ENCODE measurements at places on chromosomes 12 and 14.

- DNase-seq, result no peak
These were observed 122.0 kb upstream of the ATXN7L3B start for GRCh38 chr12:74415633-74416032.

DNA sequence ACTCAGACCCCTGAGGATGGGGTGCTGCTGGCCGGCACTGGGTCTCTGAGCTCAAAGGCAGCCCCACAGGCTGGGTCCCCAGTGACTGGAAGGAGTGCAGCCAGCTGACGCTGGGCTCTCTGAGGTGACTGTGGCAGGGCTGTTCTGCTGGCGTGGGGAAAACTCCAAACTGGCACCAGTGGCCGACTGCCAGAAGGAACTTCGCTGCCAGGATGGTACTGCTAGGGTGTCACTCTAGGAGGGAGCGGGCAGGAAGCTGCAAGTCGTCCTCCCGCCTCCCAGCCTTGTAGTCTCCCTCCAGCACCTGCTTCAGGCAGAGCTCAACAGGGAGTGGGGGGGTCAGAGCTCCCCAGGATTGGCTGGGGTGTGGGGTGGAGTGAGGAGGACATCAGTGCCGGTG lies 41.3 kb downstream of the CDC42BPB start:
- DNase-seq, result no peak

DNA sequence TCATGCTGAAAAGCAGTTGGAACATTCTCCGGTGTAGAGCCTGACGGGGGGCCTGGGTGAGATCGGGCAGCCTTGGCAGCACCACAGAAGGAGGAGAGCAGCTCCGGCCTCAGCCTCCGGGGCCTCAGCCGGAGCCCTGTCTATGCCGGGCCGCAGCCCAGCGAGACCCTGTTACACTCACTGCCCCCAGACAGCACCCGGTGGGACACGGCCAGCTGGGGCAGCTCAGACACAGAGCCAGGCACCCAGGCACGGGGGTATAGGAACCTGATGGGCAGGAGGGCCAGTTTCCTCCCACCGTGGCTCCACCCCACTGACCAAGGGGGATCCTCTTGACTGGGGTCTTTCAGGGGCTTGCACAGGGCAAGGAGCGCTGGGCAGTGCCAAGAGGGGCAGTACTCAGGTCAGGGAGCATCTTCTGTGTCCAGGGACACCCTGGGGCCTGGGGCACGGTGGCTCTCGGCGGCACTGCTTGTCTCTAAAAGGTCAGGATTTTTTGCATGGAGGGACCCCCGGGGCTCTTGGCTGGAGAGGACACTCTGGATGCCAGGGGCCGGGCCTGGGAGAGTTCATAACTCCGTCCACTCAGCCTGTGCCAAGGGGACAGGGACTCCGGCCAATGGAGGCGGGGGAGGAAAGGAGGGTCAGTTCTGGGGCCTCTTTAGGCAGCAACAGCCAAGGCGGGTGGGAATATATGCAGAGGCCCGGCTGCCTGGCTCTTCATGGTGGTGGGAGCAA lies 9.4 kb downstream of the INF2 start:
- no peak for DNase-seq

DNA sequence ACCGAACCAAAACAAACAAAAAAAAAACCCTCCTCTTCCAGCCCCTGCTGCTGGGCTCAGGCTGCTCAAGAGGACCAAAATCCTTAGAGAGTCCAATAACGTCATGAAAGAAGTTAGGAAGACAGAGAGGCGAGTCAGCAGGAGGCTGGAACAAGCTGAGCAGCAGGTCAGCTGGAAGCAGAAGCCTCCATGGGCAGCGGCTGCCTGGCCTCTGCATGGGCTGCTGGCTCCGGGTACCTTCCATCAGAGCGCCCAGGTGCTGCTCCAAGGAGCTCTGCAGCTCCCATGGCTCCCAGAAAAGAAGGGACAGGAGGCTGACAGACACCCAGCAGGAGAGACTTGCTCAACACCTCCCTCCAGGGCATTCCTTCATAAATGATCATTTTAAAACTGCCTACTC lies 3.2 kb upstream of the KRT2 start:
- DNase-seq, result no peak

DNA sequence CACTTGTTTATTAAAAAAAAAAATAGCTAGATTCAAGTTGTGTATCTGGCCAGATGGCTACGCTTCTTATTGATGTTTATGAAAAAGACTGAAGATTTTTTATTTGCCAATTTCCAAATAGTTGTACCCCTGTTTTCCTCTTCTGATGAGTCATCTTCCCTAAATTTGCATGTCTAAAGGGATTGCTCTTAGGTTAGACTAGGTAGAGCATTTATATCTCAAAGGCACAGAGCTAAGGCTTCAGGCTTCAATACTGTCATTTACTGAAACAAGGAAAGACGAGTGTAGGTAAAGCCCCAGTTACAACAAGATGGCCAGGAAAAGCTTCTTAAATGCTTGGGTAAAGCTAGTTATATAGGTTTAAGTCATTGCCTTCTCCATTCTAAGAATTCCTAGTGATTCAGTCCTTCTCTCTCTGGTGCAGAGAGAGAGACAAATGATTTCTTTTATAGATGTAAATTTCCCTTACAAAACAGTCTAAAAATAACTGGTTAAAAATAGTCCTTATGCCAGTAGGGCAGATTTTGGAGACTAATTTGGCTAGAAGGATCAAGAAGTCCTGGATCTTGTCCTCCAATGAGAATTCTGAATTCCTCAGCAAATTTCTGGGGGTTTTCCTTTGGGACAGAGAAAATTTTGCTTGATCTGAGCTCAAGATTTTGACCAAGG lies 26.1 kb downstream of the LEMD3 start:
- DNase-seq, result no peak

DNA sequence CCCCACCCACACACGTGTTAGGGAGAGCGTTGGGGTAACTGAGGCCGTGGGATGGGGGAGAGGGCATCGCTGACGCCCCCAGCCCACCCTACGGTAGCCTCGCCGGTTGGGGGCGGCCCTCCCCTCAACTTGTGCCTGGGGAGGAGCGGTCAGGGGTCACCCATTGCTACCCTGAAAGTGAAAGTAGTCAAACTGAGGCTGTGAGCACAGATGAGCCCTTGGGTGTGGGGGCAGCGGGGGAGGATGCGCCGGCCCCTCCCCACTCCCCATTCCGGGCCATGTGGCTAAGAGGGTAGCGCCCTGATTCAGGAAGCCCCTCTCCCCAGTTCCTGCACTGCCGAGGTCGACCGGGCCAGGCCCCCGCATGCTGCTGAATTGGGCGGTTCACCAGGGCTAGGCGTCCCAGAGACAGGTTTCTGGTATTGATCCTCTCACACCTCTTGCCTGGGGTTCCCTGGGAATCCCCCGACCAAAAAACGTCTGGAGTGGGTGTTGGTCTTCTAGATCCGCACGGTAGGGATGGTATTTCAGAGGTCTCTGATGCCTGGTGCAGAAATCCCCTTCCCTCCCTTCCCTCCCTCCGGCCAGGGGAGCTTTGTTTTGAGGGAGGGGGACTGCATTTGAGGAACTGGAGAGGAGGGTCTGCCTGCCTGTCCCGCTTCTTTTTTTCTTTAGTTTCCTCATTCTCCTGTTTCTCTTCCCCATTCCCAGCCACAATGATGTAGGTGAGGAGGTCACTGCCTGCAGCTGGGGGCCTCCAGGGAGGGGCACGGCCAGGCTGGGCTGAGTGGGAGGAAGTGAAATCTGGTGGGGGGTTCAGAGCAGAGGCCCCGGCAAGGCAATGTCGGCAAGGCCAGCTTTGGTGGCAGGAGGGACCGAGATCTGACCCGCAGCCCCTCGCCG lies 1.0 kb downstream of the SH2B3 start:
- peak; percentile 66 for DNase-seq

- DNase-seq, result no peak
These were observed 307.3 kb downstream of the TMEM117 start for GRCh38 chr12:44143175-44143574.

GRCh38 chr12:55641595-55641994 lies 4.9 kb downstream of the OR10P1 start:
- no peak for DNase-seq

- no peak for DNase-seq
These were observed 5.2 kb upstream of the LMO3 start for GRCh38 chr12:16611146-16611545.

- no peak for DNase-seq
These were observed 18.7 kb downstream of the SETD1B start for GRCh38 chr12:121822393-121823100.

GRCh38 chr14:50785457-50786063 lies 45.4 kb downstream of the NIN start:
- DNase-seq, result no peak

DNA sequence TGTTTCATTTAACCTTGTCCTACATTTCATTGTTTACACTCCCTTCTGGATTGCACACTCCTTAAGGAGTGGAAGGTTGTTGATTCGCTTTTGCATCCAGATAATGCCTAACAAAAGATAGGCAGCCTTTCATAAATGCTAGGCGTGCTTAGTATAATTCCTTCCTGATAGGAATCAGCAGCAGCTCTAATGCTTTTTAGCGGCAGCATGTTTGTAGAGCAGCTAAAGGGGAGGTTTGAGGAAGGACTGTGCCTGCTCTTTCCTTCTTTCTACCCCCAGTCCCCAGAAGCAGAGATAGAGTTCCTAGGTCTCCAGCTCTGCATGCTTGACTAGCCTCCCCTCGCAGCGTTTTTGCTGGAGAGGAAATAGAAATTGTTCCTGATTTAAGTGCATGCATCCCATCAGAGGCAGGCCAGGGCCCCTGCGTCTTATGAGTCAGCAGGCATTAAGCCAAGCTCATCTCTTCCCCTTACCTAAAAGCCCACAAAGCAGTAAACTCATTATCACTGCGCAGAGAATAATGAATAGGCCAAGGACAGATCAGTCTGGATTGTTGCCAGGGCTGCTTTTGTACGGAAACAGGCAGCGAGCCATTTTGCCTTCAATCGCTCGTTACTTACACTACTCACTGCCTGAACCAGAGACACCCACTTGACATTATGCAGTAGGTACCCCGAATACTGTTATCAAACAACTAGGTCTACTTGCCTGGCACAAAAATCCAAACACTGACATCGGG lies 14.0 kb upstream of the TBPL2 start:
- DNase-seq, result no peak

DNA sequence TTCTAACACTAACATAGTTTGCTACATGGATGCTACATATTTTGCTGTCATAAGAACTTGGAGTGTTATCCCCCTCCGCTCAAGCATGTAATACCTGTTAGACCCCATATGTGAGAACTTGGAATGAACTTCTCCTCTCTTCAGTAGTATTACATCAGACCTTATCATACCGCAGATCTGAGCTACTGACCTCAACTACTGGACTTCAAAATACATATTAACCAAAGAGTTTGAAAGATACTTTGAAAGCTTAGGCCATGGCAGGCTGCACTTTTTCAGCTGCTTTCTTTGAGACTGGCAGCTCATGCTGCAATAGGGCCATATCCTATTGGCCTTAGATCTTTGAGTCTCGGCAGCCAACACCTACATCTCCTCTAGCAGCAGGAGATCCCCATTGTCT lies 74.8 kb downstream of the EEA1 start:
- no peak for DNase-seq

DNA sequence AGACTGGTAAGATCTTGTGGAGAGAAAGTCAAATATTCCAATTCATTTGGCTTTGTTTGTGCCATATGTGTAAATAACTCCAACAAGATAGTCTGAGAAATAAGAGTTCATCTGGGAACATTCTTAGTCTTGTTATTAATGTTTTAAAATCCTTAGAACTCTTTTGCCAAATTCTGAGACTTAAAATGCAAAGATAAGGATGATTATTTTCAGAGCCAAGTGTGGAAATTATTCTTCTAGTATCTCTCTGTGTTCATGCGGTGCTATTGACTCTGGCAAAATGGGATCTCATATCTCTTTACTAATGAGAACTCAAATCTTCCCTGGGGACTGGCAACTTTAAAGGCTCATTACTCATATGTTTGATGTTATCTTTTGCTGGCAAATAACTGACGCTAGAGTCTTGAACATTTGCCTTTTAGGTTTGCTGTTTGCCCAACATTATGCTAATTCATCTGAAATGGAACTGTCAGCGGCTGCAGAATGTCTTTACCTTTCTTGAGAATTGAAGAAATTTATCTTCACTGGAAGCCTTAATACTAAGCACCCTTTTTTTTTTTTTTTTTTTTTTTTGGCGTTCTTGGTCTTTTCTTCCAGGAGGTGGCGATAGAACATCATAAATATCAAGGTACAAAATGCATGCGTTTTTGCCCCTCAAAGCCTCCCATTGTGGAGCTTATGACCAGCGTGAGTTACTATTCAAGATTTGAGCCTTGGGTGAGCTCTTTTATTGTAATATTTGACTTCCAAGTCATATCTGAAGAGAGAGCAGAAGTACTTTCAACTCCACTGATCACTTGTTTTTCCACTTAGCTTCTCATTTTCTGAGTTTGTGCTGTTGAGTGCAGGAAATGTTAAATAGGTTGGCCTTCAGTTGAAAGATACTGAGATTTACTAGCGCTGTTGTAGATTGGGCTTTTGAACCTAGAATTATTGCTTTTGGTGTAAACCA lies 86.5 kb downstream of the CAND1 start:
- peak; percentile 11 for DNase-seq
